ENCODE measurements at places on chromosomes 7 and 10.

DNA sequence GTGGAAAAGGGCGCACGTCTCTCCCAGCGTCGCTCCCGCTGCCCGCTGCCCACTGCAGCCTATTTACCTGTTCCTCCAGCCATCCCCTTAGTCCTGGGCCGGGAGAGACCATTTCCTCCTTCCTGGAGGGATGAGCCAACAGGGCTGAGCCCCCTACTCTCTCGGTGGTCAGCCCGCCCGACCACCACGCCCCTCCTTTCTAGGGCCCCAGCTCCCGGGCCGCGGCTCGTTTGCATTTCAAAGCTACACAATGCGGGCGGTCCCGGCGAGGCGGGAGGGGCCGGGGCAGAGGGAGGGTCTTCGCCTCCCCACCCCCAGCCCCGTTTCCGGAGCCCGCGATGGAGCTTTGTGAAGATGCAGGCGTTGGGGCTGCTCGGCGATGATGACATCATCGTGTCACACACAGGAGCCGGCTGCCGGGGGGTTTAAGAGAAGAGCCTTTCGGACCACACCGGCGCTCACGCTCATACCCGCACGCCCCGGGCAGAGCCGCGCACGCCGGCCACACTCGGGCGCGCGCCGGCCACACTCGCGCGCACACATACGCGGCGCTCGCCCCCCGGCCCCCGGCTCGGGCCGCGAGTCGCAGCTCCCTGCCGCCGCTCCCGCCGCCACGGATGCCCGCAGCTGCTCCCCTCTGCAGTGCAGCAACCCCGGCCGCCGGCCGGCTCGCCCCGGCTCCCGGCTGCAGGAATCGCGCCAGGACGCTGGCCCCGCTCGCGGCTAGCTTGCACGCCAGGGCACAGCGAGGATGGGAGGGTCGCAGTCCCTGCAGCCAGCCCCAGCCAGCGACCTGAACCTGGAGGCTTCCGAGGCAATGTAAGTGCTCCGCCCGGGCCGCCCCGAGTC lies 107.7 kb upstream of the BTBD16 start:
- DNase-seq: peak; percentile 84

DNA sequence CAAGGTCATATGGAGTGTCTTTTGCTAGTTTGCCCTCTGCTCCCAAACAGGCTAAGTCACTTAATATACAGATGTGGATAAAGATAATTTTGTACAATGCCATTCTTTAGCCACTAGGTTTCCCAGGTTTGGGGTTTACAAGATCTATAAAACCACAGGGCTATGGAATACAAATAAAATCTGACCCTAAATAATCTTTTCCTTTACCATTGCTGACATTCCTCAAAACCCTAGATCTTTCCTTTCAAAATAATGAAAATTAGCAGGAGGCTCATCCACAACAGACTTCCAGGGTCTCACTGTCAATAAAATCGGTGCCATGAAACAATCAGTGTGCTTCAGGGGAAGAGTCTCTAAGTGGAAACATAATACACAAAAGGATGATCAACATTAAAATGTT lies 148.4 kb downstream of the CPEB3 start:
- no peak for DNase-seq

DNA sequence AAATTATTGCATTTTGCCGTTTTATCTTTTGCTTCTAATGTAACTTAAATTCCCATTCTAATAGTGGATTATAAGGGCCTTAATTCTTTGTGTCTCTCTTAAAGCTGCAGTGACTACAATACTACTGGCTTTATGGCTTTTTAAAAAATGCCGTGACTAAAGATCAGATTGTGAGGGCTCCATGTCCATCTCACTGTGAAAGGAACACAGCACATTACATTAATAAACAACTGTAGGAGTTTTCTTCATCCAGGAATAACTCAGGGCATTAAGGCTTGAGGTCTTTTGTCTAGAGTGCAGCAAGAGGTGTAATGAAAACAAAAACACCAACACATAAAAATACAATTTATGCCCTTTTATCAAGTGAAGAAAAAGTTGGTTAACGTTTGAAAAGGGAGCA lies 205.3 kb downstream of the SKAP2 start:
- DNase-seq: no peak

DNA sequence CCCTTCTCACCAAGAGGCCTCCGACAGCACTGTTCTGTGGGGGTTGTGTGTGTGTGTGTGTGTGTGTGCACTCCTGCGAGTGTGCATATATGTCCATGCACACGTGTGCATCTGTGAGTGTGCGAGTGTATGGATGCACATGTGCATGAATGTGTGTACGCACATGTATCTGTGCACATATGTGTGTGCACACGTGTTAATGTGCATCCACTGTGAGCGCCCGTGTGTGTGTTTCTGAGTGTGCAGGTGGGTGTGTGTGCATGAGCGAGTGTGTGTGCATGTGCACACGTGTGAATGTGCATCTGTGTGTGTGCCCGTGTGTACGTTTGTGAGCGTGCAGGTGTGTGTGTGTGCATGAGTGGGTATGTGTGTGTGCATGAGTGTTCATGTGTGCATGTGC lies 48.5 kb upstream of the FOXL3 start:
- no peak for DNase-seq

DNA sequence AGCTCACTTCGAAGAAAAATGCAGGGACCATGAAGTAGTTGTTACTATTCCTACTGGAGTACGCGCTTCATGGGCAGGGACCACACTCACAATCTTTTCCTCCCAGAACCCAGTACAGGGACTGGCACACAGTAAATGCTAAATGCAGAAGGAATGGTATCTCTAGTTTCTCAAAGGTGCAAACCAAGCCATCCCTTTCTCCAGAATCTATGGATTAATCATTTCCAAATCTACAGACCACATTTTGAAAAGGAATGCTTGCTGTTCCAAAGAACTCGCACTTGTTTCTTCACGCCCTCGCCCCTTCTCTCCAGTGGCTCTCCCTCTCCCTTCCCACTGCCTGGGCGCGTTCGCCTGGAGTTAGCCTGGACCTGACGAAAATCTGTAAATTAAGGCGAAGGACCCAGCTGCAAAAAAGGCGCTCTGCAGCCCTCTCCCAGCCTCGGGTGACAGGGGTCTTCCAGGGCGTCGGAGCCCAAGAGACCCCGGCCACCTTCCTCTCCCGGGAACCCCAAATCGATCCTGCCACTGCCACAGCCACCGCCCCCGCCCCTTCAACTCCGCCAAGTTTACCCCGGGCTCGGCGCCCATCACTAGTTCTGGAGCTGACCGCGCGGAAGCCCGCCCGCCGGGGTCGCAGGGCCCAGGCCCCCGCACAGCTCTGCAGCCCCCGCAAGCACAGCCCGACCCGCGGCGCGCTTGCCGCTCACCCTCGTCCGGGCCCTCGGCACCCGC lies 527 bp downstream of the PDIA4 start:
- no peak for DNase-seq

DNA sequence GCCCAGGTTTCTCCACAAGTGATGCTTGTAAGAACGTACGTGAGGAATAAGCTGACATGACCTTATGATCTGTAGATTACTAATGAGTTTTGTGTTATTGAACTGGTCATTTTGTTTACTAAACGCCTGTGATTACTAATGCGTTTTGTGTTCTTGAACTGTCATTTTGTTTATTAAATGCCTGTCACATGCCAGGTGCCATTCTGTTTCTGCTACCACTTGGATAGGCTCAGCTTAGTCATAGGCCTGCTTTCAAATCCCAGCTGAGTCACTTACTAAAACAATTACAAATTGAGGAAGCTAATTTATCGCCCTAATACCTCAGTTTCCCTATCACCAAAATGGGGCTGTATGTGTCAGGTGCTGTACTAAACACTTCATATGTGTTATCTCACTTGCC lies 4.7 kb upstream of the HGF start:
- no peak for DNase-seq

- no peak for DNase-seq
These were observed 183.5 kb downstream of the RNF133 start for GRCh38 chr7:122515404-122515803.

DNA sequence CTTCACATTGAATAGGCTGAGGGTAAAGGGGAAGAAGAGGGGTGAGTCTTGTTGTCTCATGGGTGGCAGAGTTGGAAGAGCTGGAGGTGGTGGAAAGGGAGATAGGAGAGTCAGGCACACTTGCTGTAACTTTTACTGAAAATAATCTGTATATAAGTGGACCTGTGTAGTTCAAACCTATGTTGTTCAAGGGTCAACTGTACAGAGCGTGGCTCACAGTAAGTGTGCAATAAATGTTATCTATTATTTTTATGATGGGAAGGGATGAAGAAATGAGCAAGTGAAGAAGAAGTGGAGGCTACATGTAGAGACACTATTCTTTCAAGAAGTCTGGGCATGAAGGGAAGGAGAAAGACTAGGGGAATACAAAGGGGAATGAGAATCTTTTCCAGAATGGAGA lies 71.5 kb upstream of the FAM133B start:
- DNase-seq: no peak

GRCh38 chr7:91436655-91437054 lies 172.4 kb downstream of the FZD1 start:
- peak; percentile 6 for DNase-seq

Measured in right kidney (tissue), 9 donors.